H1 (cell line): ENCODE measurements at places on chromosomes 16 and 17.

- H3K4me3 ChIP-seq: no peak overlapping the region
- H3K4me1 ChIP-seq: no peaks in the 10 kb centered on the region
- no peak for DNase-seq
- no peak overlapping the region for H3K27ac ChIP-seq
- H3K36me3 ChIP-seq: no peaks in the 10 kb centered on the region
- no peaks in the 10 kb centered on the region for H3K27me3 ChIP-seq
Observed at GRCh38 chr16:48013491-48013901, 142.3 kb downstream of the ABCC12 start.

DNA sequence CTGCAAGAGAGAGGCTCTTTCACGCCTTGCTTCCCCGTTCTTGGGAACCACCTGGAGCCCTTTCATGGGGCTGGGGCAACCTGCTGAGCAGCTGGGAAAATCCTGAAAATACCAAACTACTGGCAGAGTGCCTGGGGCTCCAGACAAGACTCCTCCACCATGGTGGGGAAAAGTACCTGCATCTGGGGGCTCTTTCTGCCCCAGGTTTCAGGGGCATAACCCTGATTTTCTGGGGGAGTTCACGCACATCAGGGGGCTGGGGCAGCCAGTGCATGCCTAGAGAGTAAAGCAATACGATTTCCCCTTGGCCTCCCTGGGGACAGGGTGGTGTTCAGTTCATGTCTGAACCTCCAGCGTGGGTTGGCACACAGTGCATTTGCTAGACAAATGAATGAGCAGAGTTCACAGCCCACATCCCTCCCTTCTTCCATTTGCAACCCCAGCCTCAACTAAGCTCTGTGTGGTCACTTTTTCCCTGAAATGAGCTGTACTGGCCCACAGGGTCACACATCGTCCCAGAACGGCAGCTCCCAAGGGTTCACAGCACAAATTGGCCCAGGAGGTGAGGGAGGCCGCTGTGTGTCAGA, 5.2 kb upstream of the CDC42EP4 start:
- no peaks in the 10 kb centered on the region for H3K27me3 ChIP-seq
- no peak overlapping the region for H3K4me3 ChIP-seq
- H3K36me3 ChIP-seq: no peaks in the 10 kb centered on the region
- no peaks in the 10 kb centered on the region for H3K4me1 ChIP-seq

GRCh38 chr17:65902155-65902554, 289.8 kb downstream of the CEP112 start:
- no peaks in the 10 kb centered on the region for H3K27me3 ChIP-seq
- DNase-seq: no peak
- H3K27ac ChIP-seq: no peak overlapping the region
- H3K4me3 ChIP-seq: no peak overlapping the region
- no peaks in the 10 kb centered on the region for H3K36me3 ChIP-seq

DNA sequence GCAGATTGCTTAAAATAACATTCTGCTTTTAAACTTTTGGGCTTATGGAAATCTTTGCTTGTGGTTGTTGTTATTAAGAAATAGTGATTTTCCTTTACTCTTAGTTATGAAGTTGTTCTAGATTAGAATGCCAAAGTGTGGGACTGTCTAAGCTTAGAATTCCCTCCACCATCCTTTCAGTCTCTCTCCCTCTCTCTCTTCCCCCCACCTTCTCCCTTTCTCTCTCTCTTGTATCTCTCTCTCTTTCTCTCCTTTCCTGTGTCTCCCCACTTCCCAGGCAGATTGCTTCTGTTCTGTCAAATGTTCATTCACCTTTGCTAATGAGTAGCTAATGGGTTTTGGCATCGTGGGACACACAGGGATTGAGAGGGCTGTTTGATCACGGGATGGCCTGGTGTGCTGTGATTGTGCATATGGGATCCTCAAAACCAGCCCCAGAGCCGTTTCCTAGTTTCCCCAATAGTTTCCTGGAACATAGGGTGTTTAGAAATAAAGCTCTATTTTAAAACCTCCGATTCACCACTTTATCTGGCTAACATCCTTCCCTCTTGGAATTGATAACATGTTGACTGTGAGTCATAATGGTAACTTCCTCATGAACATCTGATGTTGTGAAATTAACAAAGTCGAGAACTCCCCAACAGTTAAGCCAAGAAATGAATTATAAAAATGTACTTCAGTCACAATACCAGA, 502.6 kb downstream of the TMEM114 start:
- H3K4me1 ChIP-seq: no peaks in the 10 kb centered on the region
- H3K4me3 ChIP-seq: no peak overlapping the region
- no peaks in the 10 kb centered on the region for H3K36me3 ChIP-seq
- no peak for DNase-seq
- H3K27me3 ChIP-seq: no peaks in the 10 kb centered on the region

DNA sequence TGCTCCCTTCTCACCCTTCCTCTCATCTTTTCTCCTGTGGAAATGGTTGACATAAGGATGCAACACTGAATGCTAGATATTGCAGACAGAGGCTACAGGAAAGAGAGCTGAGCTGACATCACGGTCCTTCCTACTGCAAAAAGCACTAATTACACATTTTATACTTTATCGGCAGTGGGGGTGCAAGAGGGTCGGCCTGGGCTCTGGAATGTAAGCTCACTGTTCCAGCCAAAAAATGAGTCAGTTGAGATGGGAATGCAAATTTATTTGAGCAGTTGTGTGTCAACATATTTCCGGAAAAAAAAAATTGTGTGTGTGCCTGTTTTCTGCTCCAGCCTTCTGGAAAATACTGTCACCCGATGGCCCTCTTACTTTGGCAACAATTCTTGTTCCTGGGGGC, 14.1 kb upstream of the MRTFB start:
- no peaks in the 10 kb centered on the region for H3K4me1 ChIP-seq
- H3K4me3 ChIP-seq: no peak overlapping the region
- H3K27me3 ChIP-seq: no peaks in the 10 kb centered on the region
- no peak overlapping the region for H3K27ac ChIP-seq
- no peak for DNase-seq

DNA sequence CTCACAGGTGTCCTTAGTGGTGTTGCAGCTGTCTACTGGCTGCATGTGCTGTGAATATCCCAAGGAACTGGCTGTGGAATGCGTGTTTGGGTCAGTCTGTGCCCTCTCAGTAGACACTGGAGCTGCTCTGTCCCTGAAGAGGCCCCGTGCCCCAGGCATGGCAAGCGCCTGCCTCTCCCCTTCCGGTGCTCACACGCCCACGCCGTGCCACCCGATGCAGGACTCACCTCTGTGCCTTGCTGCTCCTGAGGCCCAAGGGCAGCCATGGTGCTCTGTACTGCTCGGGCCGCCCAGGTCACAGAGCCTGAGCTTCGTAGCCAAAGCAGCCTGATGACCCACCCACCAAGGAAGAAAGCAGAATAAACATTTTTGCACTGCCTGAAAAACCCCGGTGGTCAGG, 10.0 kb downstream of the RGS11 start:
- H3K4me1 ChIP-seq: no peaks in the 10 kb centered on the region
- H3K27me3 ChIP-seq: no peaks in the 10 kb centered on the region
- peaks cover 7% of the 10 kb centered on the region; the same call in 1 of the 2 replicates for H3K36me3 ChIP-seq
- no peak overlapping the region for H3K4me3 ChIP-seq

- H3K36me3 ChIP-seq: no peaks in the 10 kb centered on the region
- H3K27ac ChIP-seq: no peak overlapping the region
- no peak overlapping the region for H3K4me3 ChIP-seq
- peaks cover 3% of the 10 kb centered on the region for H3K4me1 ChIP-seq
- DNase-seq: no peak
Observed at GRCh38 chr17:45308840-45309239, 8.0 kb downstream of the MAP3K14 start.

- H3K27me3 ChIP-seq: no peaks in the 10 kb centered on the region
- no peak for DNase-seq
- H3K4me3 ChIP-seq: no peak overlapping the region
Observed at GRCh38 chr16:78778101-78779004, 678.9 kb downstream of the WWOX start.

GRCh38 chr17:74473294-74473693, 6.9 kb downstream of the CD300A start:
- H3K36me3 ChIP-seq: no peaks in the 10 kb centered on the region
- no peak overlapping the region for H3K4me3 ChIP-seq
- no peak for DNase-seq
- H3K4me1 ChIP-seq: no peaks in the 10 kb centered on the region
- H3K27ac ChIP-seq: no peak overlapping the region

DNA sequence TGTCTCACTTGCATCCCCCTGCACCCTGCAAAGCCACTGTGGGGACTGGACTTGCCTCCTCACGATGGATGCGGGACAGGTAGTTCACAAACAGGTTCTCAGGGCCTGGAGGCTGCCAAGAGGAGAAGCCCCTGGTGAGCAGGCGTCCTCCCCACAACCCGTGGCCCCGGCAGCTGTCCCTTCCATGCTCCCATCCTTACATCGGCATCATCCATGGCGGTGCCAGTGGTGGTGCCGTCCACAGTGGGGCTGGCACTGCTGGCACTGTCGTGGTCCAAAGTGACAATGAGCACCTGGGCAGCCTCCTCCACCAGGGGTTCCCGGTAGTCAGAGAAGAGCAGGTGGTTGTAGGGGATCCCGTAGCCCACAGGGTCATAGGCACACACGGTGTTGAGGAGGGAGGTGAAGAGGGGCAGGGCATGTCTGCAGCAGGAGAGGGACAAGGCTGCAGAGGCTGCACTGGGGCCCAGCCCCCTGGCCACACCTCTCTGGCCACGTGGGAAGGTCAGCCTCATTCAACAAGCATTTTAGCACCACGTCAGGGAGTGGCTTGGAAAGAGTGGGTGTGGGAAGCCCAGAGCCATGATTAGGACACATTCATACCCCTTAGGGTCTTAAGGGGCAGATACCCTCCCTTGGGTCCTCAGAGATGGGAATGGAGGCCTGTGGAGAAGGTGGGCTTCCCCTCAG, 12.6 kb downstream of the HID1 start:
- H3K4me1 ChIP-seq: peaks cover 7% of the 10 kb centered on the region
- peaks cover 5% of the 10 kb centered on the region; the same call in 1 of the 2 replicates for H3K27me3 ChIP-seq
- H3K36me3 ChIP-seq: no peaks in the 10 kb centered on the region
- H3K4me3 ChIP-seq: no peak overlapping the region
- DNase-seq: no peak
